ENCODE measurements at places on chromosomes 2 and 18. TPM values are rescaled to one million over a fixed set of nuclear protein-coding genes. Genes with fewer than 3 reads are reported as not detected.

The BOLL gene
- 0.28 TPM for total RNA-seq

The TACR1 gene
- not detected for total RNA-seq

- DNase-seq = no peak
Observed at GRCh38 chr2:27838502-27838901, 51.7 kb downstream of the RBKS start.

The PPP1R7 gene
- 56.5 TPM for total RNA-seq

- no peak for DNase-seq
Observed at GRCh38 chr2:241502281-241502680, 6.1 kb downstream of the STK25 start.

DNA sequence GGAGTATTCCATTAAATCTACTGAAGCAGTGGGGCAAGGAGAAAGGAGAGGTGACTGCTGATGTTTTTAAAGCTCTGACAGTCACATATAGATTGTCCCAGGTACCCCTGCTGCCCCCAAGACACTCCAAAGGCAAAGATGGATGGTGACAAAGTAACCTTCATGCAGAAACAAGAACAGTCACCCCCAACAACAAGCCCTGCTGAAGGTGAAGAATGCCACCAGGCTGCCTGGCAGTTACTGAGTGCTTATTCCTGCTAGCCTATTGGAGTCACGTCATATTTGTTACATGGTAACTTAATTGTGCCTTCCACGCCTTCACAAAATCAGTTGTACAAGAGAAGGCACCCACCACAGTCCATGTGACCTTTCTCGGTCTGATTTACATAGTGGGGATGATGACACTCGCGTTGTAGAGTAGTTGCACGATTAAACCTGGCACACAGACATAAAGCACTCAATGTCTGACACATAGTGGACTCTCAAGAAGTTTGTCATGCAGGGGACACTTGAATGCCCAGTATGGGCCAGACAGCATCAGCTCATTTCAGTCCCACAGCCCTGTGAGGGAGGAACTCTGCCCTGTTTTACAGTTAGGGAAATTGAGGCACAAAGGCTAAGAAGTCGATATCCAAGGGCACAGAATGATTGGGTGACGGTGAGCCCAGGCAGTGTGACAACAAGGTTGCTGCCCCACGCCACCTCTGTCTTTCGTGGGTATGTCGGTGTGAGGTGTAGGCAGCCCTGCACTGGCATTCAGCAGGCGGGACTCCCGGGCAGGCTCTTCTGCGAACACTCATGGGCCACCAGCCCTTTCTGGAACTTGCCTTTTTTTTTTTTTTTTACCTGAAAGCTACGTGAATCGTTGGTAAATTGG lies 62.7 kb downstream of the ZCCHC2 start:
- DNase-seq = no peak

DNA sequence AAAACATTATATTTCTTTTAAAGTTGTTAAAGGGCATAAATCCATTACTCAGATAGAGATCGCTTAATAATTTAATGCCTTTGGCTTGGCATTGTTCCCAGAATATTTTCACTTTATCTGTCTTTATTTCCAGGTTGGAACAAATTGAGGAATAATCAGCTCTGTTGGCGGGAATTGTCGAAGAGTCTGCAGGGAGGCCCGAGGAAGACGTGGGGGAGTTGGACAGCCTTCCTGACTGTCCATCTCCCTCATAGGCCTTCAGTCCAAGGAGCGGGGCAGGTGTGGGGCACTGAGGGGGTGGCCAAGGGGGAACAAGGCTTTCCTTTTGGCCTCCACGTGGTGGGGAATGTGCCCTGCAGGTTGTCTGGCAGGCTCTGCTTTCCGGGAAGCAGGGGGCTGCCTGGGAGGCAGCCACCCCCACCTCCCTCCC lies 179.6 kb downstream of the ZBTB7C start:
- peak; percentile 11 for DNase-seq

GRCh38 chr18:27606741-27607140 lies 421.6 kb upstream of the CHST9 start:
- DNase-seq = no peak

The ANTXR1 gene
- 36.0 TPM for total RNA-seq

- DNase-seq = peak; percentile 52
Observed at GRCh38 chr2:62287899-62288880, 92.3 kb downstream of the B3GNT2 start.

DNA sequence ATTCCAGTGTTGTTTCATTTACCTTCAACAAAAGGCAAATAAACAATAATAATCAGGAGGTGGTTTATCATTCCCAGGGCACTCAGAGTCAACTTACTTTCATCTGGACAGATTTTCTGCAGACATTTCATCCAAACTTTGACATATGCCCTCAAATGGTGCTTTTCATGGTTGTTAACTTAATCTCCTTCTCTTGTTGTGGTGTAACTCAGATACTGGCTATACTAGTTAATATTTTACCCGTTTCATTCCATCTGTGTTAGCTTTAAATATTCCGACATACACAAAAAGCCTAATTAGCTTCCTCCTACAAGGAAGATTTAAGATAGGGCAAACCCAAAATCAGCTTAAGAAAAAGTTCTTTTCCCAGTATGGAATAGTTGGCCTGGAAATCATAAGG lies 44.4 kb upstream of the RPE start:
- DNase-seq = no peak

The CMPK2 gene
- 2.3 TPM for total RNA-seq

The KCMF1 gene
- total RNA-seq = 30.7 TPM

The C1QL2 gene
- total RNA-seq = 0.30 TPM

- DNase-seq = no peak
Observed at GRCh38 chr18:26438980-26439379, 109.4 kb downstream of the KCTD1 start.

The COLEC12 gene
- total RNA-seq = 61.1 TPM

DNA sequence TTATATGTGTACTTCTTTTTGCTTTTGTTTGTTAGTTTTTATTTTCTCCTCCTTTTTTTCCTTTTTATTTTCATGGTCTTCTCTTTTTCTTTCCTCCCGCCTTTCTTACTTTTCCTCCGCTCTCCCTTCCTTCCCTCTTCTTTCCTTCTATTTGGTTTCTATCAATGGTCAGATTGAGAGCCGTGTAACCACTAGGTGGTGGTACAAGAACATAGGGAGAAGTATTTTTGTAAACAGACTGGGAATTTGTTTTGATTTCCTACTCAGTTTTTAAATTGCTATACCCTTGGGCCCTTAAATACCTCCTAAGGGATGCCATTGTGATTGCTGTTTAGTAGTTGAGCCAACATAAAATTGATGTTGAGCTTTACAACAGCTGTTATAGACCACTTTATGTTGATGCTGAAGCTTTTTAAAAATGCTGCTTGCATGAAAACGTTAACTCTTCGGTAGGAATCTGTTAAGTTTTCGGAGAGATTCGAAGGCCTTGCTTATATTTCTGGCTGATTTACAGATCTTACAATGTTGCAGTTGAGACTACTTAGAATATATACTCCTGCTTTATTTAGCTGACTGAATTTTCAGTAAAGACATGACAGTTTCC lies 124.2 kb downstream of the UBE2E3 start:
- peak; percentile 52 for DNase-seq

DNA sequence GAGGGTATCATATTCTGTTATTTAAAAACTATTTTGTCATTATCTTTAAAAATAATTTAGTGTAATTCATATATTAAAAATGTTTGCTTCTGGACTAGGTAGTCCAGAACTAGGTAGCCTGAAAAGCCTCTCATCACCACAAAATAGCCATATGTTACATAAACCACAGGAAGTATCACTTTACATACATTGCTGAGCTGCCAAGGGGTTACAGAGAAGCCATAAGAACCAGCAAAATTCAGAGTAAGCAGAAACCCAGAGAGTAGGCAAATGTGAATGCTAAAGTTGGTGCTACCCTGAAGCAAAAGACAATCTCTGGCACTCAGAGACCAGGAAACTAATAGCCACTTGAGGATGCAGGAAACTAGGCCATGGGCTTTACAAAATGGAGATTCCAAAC lies 60.9 kb downstream of the LOXHD1 start:
- DNase-seq = no peak

The ANKRD30BL gene
- total RNA-seq = 0.14 TPM

The TRIM54 gene
- total RNA-seq = 65.9 TPM

DNA sequence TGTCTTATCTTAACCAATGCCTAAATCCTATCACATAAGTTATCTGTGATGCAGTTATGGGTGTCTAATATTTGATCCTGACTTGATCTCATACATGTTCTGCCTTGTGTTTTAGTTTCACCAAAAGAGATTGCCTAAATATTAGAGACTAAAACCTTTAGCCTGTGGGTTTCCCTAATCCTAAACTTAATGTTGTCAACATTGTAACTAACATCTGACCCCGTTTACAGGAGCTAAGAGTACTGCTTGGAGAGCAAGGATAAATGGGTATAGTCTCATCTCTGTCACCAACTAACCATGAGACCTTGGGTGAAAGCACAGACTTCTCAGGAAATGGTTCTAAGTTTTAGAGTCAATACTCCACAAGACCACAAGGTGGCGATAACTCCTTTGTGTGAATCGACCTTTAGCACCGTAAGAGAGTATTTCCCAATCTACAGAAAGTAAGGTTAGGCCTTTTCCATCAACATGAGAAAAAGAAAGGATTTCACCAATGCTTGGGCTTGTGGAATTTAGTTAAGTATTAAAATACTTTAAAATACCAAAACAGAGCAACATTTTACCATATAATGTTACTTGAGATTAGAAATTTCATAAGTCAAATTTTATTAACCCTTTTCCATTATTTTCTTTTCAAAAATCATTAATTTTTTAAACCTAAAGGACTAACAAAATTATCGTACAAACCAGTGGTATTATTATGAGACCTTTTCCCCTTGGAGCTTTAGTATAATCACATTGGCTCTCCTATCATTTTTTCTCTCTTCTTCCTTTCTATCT lies 60.5 kb downstream of the G6PC2 start:
- DNase-seq = peak; percentile 91

GRCh38 chr2:53945538-53945937 lies 25.3 kb downstream of the PSME4 start:
- no peak for DNase-seq

DNA sequence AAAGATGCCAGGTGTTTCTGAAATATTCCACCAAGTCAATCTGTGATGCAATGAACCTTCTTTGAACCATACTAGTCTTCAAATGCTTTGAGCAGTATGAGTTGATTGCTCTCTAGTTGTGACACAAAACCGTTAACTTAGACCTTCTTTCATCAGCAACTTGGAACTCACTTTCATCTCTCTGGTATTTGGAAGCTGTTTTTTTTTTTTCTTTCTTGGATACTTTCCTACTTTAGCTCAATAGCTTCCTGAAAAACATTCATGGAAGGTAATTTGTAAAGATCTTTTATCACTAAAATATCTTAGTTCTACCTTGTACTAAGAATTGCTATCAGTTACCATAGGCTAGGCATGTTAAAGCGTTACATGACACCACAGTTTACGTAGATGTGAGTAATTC lies 1071.9 kb upstream of the CHAC2 start:
- DNase-seq = no peak

- DNase-seq = no peak
Observed at GRCh38 chr2:158716121-158716791, 78.9 kb upstream of the DAPL1 start.

- no peak for DNase-seq
Observed at GRCh38 chr18:10444314-10445006, 10.0 kb upstream of the APCDD1 start.

The GNAL gene
- total RNA-seq = 10.4 TPM

The ATP5F1A gene
- 1,633 TPM for total RNA-seq
